ENCODE measurements at places on chromosomes 6 and 20. TPM values are rescaled to one million over a fixed set of nuclear protein-coding genes. Genes with fewer than 3 reads are reported as not detected.

- DNase-seq = peak; percentile 71
These were observed 54.4 kb downstream of the GOPC start for GRCh38 chr6:117547688-117548621.

- no peak for DNase-seq
These were observed 43.6 kb upstream of the IER3 start for GRCh38 chr6:30787954-30788353.

DNA sequence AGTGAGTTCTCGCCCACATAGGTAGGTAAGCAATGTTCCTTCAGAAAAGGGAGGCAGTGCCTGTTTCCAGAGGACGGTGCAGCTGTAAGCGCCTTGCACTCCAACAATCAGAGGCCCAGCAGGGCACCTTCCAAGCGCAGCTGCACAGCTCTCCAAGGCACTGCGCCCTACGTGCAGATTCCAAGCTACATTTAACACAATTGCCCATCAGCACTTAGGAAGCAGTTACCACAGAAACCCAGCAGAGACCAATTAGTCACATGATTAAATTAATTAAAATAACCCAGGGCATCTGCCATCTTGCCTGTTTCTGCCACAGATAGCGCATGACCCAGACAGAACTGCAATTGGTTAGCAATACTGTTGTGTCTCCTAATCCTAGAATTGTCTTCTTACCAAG lies 65.5 kb downstream of the SOBP start:
- no peak for DNase-seq

DNA sequence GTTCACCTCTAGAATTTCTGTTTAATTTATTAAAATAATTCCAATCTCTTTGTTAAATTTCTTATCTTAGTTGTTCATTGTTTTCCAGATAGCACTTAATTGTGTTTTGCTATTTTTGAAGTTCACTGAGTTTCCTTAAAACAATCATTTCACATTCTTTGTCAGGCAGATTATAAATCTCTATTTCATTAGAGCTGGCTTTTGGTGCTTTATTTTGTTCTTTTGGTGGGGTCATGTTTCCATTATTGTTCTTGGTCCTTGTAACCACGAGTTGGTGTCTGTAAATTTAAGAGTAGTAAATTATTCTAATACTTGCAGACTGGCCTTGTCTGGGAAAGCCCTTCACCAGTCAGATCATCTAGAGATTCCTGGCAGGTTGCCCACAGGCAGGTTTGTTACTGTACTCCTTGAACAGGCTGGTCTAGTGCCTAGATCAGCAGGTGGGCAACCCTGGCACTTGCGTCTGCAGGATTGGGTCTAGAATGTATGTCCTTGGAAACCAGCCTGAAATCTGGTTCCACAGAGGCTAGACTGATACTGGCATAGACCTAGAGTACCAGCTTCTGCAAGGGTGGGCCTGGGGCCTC lies 110.4 kb downstream of the ADGB start:
- no peak for DNase-seq

GRCh38 chr6:17884498-17885478 lies 102.6 kb downstream of the KIF13A start:
- DNase-seq = no peak

- no peak for DNase-seq
These were observed 516.3 kb upstream of the CHD6 start for GRCh38 chr20:42134265-42135098.

- DNase-seq = no peak
These were observed 35.1 kb upstream of the BTN3A2 start for GRCh38 chr6:26329763-26330511.

DNA sequence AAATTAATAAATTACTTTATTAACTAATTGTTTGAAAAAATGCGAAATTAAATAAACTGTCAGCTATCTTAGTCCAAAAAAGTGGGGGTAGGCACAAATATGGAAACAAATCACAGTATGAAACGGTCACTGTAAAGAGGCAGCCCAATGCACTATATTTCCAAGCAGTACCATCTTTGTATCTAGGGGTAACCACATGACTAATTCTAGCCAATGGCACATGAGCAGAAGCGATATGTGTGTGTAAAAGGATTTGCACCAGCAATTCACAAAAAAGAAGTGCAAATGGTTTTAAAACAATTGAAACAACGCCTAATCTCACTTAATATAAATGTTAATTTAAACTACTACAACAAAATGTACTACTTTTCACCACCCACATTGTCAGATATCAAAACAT lies 164.9 kb upstream of the PRND start:
- no peak for DNase-seq

DNA sequence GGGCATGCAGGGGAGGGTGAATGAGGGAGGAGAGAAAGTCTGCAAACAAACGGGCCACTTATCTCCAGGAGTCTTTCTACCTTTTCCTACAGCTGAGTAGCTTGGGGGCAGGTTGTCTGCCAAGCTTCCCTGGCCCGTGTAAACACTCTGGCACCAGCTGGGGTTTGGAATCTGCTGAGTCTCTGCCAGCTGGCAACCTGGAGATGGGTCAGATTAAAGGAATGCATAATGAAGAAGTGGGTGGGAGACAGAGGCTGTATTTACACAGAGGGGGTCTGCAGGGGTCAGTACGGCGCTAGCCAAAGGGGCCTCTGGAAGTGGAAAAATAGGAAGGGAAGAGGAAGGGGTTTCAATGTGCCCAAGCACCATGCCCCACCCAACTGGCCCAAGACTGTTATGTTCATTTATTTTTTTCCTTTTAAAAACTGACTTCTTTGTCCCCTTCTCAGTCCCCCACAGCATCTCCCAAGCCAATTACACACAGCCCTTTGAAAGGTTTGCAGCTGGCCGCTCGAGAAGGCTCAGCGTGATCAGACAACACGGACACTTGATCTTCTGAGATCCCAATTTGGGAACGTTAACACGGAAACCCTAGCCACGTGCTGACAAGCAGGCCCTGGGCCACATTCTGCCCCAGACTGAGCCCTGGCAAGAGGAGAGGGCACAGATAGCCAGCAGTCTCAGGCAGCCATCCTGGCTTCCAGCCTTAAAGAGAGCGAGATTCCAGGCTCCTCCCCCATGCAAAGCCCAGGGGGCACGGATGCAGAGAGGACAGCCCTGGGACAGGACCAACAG lies 25.2 kb downstream of the TRAM2 start:
- DNase-seq = peak; percentile 66

GRCh38 chr6:4265740-4266139 lies 130.4 kb upstream of the ECI2 start:
- DNase-seq = no peak

DNA sequence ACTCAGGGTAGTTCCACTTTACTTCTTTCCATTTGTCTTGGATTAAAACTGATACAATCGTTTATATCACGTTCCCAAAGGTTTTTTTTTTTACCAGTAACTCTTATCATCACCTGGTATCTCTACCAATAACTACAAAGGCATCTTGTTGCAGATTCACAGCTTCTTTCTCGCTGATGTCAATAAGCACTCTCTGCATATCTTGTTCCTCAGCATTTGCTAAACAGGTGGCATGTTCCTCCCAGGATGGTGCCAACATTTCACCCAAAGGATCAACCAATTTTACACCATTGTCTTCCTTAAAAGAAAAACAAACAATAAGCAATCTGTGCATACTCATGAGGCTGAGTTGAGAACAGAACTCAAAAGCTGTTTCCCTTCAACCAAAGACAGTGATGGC lies 4.6 kb downstream of the PGM3 start:
- DNase-seq = no peak

DNA sequence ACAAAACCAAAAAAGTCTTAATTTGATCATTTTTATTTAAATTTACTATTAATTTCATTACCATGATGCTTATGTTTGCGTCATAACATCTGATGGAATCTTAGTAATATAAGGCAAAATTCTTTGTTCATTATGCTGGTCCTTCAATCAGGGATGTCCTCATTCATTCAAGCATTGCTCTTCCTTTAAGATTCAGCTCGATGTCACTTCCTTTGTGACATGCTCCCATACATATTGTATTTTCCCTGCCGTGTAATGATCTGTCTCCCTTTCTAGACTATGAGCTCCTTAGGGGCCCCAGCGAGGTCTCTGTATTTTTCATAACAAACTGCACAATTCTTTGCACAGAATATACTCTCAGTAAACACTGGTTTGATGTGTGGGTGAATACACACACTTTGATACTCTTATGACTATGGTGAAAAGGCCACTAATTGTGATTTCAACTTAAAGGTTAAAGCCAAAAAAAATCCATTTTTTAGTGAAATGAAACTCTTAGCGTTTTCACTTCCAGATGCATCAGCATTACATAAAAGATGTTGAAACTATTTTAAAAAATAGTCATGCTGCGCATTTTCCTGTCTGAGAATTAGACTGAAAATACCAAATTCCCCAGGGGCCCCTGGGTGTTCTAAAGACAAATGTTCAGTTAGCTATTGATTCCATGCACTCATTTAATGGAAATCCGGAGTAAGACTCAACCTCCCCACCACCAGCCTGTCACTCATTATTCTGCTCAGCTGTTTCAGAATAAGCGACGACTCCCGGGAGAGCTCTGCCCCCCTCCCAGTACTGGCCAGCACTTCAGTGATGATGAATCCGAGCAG lies 169.7 kb downstream of the ATXN1 start:
- DNase-seq = no peak

GRCh38 chr20:31485450-31486339 lies 10.6 kb downstream of the REM1 start:
- DNase-seq = peak; percentile 84

DNA sequence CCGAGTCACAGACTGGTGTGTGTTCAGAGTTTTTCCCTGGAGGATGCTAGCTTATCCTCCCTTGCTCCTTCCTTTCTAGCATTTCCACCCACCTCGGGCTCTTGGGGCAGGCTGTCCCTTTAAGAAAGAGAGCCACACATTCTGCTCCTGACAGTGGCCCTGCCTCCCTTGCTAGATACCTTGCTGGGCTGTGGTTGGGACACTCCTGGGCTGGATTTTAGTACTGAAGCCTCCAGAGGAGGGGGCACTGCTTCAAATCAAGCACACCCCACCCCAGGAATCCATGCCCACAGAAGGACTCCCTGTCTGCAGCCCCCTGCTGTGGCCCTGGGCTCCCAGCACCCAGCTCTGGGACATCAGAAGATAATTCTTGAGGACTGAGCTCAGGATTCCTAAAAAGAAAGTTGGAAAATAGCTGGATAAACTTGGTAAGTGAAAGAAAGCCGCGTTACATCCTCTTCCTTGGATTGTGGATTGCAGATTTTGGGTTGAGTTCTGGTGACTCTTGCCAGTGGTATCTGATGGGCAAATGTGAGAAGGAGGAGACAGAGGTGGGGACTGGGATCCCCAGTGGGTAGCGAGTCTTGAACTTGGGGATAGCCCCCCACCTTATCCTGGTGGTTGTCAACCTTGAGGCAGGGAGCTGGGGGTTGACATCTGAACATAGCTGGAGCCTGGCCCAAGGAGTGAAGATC lies 29.0 kb downstream of the DAAM2 start:
- no peak for DNase-seq

DNA sequence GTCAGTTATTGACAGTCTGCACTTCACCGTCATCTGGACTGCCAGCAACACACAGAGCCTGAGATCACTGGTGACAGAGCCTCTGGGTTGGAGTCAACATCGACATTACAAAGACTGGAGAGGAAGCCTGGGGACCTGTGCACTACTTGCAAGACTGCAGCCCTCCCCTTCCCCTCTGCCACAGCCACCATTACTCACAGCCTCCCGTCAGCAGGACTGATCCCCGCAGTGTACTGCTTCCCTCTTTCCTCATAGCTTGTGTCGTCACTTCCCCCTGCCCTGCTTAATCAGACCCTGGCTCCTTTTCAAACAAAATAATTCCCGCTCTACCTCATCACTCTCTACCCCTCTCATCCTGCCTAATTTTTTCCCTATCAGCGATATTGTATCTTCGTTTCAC lies 235.5 kb upstream of the KCNQ5 start:
- no peak for DNase-seq

DNA sequence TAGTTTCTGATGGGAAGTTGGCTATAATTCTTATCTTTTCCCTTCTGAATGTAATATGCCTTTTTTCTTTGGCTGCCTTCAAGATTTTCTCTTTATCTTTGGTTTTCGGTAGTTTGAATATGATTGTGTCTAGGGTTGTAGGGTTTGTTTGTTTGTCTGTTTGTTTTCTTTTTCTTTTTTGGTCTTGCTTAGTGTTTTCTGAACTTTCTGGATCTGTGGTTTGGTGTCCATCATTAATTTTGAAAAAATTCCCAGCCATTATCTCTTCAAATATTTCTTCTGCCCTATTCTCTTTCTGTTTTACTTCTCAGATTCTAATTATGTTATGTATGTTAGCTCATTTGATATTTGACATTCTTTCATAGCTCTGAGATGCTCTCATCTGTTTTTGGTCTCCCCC lies 79.4 kb downstream of the CHMP4B start:
- DNase-seq = no peak

- no peak for DNase-seq
These were observed 5.3 kb downstream of the HDDC2 start for GRCh38 chr6:125296471-125296870.

- DNase-seq = no peak
These were observed 62.0 kb downstream of the IL22RA2 start for GRCh38 chr6:137111296-137112066.

- DNase-seq = no peak
These were observed 104.8 kb downstream of the CDH26 start for GRCh38 chr20:60063048-60063451.

DNA sequence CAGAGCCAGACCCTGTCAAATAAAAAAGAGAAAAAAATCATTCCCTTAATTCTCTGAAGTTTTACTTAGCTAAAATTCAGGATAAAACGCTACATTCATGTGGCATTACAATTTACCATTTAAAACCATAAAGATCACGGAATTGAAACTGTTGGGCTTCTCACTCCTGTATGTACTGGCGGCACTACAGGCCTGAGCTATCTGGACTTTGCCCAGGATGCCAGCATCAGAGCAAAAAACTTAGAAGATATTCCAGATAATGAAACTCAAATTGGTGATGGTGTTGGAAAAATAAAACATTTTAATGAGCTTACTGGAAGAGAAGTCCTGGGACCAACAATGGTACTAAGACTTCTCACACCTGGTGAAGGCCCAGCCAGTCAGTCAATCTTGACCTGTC lies 14.2 kb downstream of the EPM2A start:
- DNase-seq = no peak

Gene PPDPF
- total RNA-seq = 241 TPM

Gene PACRG
- total RNA-seq = 4.5 TPM

Gene HTR1E
- total RNA-seq = not detected

Gene SALL4
- 0.13 TPM for total RNA-seq

Gene C6orf15
- not detected for total RNA-seq

Gene SLC22A7
- total RNA-seq = not detected

Gene QKI
- total RNA-seq = 317 TPM

Gene TRIM10
- not detected for total RNA-seq

Gene CLPSL1
- not detected for total RNA-seq
